CD4-positive, alpha-beta T cell treated with Interleukin-17A for 4 hours (primary cell): ENCODE measurements at places on chromosomes 13 and 19.

- no peak for DNase-seq
Observed at GRCh38 chr19:33507021-33507956, 14.3 kb downstream of the PEPD start.

GRCh38 chr19:1086613-1087012 lies 8.6 kb downstream of the POLR2E start:
- peak; percentile 25 for DNase-seq

DNA sequence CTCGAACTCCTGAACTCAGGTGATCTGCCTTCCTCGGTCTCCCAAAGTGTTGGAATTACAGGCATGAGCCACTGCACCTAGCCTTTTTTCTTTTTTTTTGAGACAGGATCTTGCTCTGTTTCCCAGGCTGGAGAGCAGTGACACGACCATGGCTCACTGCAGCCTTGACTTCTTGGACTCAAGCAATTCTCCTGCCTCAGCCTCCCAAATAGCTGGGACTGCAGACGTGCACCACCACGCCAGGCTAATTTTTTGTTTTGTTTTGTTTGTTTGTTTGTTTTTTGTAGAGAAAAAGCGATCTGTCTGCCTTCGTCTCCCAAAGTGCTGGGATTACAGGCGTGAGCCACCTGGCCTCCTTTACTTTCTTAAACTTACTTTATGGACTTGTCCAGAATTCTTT lies 6.5 kb upstream of the SIN3B start:
- DNase-seq: no peak

GRCh38 chr19:17599780-17600179 lies 44.3 kb downstream of the COLGALT1 start:
- DNase-seq: no peak

GRCh38 chr19:47231215-47232054 lies 436 bp upstream of the BBC3 start:
- DNase-seq: peak; percentile 94

GRCh38 chr19:5055457-5055776 lies 86.5 kb downstream of the KDM4B start:
- DNase-seq: no peak

DNA sequence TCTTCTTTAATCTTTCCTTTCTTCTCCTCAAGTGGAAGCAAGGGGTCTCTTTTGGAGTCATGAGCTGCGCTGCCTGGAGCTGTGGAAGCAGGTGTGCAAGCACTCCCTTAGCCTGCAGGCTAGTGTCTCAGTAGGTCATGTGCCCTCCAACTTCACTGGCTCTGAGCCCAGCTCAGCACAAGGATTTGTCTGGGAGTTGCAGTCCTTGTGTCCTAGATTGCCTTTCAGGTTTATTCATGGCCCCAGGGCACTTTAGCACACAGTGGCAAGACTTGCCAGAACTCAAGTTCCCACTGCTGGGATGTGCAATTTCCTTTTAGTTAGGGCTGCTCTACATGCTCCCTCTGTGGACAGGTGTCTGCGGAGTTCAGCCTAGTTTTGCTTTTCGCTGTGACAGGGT lies 211.7 kb downstream of the LIG4 start:
- no peak for DNase-seq

DNA sequence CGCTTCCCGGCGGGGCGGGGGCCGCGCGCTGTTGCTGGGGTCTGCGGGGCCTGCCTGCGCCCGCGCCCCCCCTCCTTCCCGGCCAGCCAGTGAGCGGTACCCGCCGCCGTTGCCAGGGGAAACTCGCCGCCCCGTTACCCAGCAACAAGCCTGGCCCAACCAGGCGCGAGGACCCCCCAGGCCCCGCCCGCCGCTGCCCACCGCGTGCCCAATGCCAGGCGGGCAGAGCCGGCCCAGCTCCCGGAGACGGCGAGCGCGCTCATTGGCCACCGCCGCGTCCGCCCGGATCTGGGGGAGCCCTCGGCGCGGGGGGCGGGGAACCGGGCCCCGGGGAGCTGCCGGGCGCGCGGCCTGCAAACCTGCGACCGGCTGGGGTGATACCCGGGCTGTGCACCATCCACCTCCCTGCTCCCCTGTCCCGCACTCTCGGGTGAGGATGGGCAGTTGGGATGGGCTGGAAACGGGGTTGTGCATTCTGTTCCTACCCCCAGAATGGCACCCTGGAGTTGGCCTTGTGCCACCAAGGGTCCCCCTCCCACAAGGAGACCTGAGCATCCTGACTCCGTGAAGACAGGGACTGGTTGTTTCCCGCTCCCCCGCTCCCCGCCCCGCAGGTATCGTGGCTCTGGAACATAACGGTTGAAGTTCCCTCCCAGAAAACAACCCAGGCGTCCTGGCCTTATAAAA lies 8.8 kb upstream of the BBC3 start:
- peak; percentile 74 for DNase-seq

GRCh38 chr13:109401307-109401706 lies 385.1 kb downstream of the IRS2 start:
- no peak for DNase-seq

- no peak for DNase-seq
Observed at GRCh38 chr19:38277969-38278680, 13.8 kb downstream of the SPINT2 start.

- no peak for DNase-seq
Observed at GRCh38 chr13:40464337-40465014, 202.0 kb downstream of the FOXO1 start.

- DNase-seq: no peak
Observed at GRCh38 chr19:50837300-50837699, 3.9 kb upstream of the KLK15 start.

DNA sequence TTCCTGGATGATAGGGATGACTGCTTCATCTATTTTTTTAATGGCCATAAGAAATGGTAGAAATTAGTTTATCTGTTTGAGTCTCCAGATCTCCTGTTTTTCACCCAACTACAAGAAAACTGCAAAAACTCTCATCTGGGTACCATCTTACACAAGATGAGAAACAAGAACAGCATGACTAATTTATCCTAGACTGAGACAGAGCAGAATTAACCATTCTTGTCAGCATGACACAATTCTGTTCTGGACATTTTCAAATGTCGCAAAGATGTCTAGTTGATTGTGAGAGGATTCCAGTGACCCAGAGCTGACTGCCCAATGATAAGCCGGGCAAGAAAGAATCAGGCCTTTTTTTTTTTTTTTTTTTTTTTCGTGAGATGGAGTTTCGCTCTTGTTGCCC lies 12.8 kb downstream of the ZNF43 start:
- DNase-seq: no peak

DNA sequence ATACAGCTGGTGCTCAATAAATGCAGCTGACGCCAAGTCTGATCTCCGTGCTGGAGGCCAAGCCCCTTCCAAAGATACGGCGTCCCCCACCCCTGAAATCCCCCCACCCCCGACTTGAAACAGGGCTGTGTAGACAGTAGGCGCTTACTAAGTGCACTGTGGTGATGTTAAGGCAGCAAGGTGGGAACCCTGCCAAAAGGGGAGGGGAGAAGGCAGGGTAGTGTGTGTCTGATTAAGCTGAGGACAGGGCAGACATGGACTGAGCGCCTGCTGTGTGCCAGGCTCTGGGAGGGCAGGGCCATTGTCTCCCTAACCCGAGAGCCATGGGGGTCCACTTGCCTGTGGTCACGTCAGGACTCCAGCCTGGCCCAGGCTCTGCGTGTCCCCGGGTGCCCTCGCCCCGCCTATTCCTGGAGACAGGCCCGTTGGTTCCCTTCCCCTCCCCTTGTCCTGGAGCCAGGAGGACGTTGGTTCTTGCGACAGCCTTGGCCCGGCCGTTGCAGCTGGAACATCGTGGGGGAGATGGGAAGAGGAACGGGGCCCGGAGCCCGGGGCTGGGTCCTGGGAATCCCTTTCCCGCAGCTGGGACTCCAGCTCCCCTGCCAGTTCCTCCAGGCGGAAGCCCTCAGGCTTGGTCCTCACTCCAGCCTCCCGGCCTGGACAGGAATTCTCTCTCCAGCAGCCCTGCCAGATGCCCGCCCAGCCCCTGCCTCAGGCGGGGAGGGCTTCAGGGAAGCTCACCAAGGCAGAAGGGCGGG lies 1.7 kb upstream of the ELANE start:
- DNase-seq: no peak

DNA sequence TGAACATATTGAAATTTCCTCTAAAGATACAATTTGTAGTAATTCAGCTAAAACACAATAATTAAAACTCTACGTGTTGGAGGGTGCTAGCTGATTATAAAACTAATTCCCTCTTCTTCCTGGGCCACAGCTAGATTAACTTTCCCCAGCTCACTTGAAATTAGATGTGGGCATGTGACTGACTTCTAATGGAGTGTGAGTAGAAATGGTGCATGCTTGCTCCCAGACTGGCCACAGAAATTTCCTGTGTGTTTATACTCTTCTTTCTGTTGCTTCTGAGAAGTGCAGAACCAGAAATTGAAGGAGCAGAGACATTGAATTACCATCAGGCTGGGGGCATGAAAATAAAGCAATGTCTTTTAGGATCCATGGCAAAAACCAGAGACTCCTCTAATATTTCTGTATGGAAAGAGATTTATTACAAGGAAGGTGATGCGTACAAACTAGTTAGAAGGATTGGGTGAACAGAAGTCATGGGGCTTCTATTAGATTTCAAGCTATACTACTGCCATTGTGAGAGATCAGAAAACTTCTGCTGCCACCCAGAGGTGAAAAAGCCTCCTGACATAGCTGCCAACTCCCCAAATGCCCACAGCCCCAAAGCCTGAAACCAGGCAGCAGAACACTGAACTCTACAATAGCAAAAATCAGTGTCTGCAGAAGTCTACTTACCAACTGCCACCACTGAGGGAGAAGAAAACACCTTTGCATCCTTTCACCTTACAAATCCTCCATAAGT lies 379.2 kb upstream of the MIR17HG start:
- DNase-seq: no peak

DNA sequence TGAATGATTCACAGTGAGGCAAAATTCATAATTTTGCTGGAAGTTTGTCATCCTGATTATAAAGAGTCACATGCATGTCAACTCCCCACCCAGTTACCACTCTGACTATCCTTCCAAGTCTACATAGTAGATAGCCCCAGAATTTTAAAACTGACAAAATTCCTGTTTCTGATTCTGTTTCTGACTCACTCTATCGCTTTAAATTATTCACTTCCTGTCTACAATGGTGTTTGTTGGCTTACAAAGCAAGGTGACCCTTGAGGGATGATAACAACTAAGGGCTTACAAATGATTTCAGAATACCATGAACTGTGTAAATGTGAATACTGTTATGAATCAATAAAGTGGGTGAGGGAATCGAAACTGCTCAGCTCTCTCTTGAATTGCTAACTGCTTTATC lies 98.7 kb upstream of the KL start:
- DNase-seq: no peak

DNA sequence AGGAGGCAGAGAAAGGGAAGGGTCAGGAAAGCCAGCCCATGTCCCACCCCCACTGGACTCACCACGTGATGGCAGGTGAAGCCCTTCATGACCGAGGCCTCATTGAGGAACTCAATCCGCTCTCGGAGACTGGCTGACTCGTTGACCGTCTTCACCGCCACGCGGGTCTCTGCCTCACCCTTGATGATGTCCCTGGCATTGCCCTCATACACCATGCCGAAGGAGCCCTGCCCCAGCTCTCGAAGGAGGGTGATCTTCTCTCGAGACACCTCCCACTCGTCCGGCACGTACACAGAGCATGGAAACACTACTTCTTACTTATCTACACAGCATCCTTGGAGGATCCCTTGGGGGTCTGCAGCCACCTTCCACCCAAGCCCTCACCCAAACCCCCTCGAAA lies 55.7 kb downstream of the ZNF557 start:
- no peak for DNase-seq

DNA sequence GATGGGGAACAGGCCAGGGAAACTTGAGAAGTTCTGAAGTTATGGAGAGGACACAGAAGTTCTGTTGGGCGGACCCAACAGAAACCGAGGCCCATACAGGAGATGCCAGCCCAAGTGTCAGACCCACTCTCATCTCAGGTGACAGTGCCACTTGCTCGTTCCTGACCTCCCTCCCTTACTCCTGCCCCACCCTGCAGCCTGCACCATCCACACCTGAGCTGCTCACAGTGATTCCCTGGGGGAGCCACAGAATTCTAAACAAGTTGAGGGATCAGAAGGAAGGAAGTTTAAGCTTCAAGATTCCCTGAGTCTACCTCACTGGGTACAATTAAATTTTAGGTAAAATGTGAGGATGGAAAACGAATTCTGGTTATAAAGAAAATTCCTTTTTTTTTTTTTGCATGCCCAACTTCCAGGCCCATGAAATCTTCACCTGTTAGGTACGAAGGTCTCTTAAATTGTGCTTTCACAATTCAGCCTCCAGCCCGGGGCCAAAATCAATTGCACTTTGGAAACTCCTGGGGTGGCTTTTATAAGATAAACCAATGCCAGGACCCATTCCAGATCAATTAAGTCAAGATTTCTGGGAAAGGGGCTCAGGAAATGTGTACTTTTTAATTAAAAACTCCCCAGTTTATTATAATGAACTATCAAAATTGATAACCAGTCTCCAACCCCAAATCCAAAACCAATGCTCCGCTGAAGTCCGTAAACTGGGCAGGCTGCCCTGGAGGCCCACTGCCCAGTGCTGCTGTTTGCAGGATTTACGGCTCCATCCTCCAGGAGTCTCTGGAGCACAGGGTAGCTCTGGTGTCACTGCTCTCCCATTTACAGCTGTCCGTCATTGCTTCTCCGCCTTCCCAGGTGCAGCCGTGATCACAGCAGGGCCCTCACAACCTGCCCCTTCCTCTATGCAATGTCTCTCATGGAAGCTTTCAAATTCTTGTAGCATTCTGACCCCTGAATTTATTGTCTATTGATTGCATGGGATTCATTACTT lies 643.5 kb downstream of the UQCRFS1 start:
- no peak for DNase-seq

DNA sequence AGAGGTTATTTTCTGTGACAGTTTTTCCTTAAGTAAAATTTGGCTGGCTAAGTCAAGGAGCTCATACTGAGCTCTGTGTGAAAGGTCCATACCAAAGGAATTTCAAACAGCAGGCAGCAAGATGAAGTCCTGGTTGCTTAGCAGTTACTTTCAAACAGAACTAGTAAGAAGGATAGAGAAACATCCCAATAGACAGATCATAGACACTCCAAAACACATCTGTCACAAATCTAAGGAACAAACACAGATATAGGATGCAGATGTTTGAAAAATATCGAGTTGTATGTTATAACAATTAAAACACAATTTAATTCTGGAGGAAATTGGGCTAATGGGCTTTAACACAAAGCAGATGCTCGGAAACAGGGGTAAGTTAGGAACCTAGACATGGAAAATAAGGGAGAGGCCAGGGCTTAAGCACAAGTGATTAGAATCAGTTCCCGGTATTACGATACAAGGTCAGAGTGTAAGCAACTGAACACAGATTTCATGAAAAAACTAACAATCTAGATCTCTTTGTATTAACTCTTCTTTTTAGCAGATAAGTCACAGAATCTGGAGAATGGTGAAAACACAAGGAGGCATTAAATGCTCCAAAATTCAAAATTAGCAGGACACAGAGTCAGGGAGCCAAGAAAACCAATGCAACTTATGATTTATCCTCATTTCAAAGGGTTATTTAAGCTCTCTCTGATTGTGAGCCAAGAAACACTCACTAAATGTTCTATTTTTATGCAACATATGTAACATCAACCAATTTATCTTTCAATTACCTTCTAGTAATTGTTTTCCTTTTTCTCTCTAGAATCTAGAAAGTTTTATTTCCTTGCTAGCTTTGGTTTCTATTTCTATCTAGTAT lies 1992.9 kb upstream of the PCDH20 start:
- DNase-seq: no peak
